ENCODE measurements at places on chromosomes 12 and 14.

- DNase-seq = peak; percentile 36
Measured at GRCh38 chr14:37594238-37594970, 645 bp downstream of the FOXA1 start.

GRCh38 chr12:91328451-91328850 lies 145.8 kb upstream of the DCN start:
- DNase-seq = no peak

DNA sequence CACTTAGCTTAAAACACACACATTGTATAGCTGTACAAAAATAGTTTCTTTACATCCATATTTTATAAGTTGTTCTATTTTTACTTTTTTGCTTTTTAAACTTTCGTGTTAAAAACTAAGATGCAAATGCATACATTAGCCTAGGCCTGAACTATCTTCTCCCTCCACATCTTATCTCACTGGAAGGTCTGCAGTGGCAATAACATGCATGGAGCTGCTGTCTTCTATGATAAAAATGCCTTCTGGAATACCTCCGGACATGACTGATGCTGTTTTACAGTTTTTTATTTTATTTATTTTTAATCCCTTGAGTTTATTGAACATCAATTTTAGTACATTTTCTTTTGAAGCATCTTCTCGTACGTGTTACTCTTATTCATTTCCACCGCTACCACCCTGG lies 112.3 kb upstream of the TSPAN8 start:
- no peak for DNase-seq

GRCh38 chr14:59254146-59254910 lies 65.9 kb downstream of the DAAM1 start:
- no peak for DNase-seq

DNA sequence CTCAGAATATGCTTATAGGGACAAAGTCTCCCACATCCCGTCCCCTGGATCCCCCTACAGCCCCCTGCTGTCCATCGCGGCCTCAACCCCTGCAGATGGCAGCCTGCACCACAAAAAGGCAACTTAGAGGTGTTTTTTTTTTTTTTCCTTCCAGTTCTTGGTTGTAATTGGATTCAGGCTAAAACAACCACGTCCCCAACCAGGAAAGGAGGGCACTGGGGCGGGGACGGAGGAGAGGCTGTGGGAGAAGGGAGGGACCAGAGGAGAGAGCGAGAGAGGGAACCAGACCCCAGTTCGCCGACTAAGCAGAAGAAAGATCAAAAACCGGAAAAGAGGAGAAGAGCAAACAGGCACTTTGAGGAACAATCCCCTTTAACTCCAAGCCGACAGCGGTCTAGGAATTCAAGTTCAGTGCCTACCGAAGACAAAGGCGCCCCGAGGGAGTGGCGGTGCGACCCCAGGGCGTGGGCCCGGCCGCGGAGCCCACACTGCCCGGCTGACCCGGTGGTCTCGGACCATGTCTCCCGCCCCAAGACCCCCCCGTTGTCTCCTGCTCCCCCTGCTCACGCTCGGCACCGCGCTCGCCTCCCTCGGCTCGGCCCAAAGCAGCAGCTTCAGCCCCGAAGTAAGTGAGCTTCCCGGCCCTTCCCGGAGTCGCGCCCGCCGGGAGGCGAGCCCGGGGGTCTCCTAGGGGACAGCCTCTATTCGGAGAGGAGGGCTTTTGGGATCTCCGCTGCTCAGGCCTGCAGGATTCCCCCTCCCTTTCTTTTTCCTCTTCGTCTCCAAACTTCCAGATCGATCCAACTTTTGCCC lies at the start of gene MMP14:
TSS of gene MMP14 (plus strand) at position 285 of the 813 bp plus-strand sequence. CDS start at position 518, 233 bp downstream.
- DNase-seq = peak; percentile 48

DNA sequence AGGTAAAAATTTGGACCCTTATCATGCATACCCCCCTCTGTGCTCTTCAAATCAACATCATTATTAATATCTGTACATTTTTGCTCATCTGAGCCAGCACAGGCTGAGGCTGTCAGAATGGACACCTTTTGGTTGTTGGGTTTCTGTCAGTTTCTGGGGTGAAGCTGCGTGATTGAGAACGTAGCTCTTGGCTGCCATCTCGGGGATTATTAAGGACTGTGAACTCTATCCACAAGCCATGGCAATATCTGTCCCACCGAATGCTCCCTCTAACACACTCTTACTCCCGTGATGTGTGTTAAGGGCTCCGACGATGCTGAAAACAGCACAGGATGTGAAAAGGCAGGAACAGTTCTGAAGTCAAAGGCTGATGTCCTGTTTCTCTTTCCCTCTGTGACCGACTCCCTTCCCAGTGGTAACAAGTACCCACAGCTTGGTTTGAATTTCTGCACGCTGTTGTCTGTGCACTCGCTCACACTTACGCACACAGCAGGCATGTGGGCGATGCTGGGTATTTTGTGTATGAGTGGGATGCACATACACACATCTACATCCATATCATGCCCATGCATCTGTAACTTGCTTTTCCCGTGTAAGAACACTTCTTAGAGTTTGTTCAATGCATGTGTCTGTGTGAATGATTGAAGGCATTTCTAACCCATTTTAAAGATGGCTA lies 405.6 kb downstream of the TMEM121 start:
- DNase-seq = no peak

DNA sequence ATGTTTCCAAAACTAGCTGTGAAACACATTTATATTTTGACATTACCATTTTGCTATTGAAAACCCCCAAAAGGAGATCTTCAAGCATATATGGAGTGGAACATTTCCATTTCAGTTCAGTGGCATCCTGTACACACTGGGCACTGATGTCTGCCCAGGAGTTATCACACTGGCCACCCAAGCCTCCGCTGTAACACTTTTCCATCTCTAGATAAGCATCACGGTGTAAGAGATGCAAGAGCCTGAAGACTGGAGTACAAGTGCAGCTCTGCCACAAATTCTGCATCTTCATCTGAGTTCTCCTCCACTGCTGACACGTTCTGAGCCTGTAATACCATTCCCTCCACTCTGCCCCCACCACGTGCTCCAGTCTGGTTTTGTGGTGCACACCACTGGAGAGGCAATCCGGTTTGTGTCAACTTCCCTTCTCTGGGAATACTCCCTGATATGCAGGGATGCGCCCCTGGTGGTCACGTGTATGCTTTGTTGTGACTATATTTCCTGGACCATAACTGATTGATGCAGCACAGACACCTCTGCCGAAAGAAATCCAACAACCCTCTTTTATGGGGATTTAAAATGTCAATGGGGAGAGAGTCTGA lies 12.7 kb downstream of the SPTLC2 start:
- no peak for DNase-seq

DNA sequence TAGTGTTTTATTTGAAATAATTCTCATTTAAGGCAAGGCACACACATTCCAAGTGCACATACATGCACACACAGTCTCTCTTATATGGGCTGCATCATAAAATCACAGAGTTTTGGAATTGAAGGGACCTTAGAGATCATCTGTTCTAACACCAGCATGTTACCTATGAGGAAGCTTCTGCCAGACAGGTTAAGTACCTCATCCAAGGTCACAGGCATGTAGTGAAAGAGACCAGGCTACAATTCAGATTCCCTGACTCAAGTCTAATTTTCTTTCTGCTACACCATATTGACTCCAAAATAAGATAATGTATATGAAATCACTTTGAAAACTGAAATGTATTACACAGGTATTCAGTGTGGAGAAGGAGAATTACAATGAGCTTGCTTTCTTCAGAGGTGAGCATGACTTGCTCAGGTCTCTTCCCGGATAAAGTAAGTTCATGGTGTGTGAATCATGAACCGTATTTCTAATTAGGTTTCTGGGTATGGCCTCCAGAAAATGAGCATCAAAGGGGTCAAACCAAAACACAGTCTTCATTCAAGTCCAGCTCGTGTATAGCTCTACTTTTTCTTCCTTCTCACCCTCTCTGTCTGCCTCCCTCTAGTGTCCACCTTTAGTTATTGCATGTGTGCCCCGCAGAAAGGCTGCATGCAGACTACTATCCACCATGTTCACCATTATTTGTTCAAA lies 411.9 kb downstream of the FUT8 start:
- peak; percentile 47 for DNase-seq

GRCh38 chr12:91974541-91975085 lies 171.0 kb downstream of the BTG1 start:
- DNase-seq = no peak

- no peak for DNase-seq
Measured at GRCh38 chr12:131282292-131283080, 328.8 kb downstream of the ADGRD1 start.

Measured in kidney glomerular epithelial cell (primary cell).